ENCODE measurements at places on chromosomes 2 and 18. TPM values are rescaled to one million over a fixed set of nuclear protein-coding genes. Genes with fewer than 3 reads are reported as not detected.

DNA sequence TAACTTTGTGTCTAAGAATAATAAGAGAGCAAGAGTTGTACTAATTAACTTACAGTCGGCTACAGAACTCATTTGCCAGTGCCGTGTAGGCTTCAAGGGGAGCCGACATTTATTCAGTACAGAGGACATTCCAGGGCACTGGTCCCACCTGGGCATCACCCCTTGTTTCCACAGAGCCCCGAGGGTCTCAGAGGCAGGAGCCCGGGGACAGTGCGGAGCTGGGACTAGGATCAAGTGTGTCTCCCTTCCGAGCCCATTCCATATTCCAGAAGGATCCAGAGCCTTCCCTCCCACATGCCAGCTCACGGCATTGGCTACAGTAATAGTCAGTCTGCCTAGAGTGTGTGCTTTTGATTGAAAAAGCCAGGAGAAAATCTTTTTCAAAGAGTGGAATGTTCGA, 71.5 kb upstream of the CTDP1 start:
- no peaks in the 10 kb centered on the region for H3K27me3 ChIP-seq
- H3K4me3 ChIP-seq, result no peak overlapping the region
- DNase-seq, result no peak
- no peak overlapping the region for H3K27ac ChIP-seq
- H3K4me1 ChIP-seq, result no peaks in the 10 kb centered on the region

CDCA7 gene
- total RNA-seq, result 25.9 TPM

GRCh38 chr2:26001743-26002351, 19.6 kb upstream of the KIF3C start:
- H3K4me1 ChIP-seq, result no peaks in the 10 kb centered on the region
- H3K36me3 ChIP-seq, result no peaks in the 10 kb centered on the region
- DNase-seq, result no peak
- H3K4me3 ChIP-seq, result no peak overlapping the region

- H3K27ac ChIP-seq, result no peak overlapping the region
- no peaks in the 10 kb centered on the region for H3K27me3 ChIP-seq
- H3K4me3 ChIP-seq, result no peak overlapping the region
- no peaks in the 10 kb centered on the region for H3K4me1 ChIP-seq
- H3K36me3 ChIP-seq, result no peaks in the 10 kb centered on the region
These were observed 188.8 kb downstream of the CAMKMT start for GRCh38 chr2:44550561-44550960.

DNA sequence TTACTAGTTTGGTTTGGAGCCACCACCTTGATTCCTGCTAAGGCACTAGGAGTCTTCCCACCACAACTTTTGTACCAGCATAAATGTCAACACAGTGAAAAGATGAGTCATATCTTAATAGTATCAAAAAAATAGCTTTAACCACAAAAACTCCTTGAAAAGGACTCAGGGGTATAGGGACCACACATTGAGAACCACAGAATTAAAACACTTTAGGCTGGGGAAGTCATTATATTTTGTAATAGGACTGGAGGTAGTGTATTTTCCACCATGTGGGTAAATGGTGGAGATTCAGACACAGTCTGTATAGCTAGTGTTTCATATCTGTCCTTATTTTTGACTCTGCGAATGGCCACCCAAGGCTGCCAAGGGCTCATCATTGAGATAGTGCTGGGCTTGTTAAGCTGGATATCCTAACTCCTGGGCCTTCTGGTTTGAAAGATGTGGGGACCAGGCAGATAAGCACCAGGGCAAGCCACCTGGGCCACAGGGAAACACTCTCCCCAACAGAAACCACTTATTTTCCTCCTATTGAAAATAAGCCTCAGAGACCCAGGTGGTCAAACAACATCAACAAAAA, 19.1 kb upstream of the FHL2 start:
- no peak overlapping the region for H3K4me3 ChIP-seq
- H3K27me3 ChIP-seq, result no peaks in the 10 kb centered on the region
- H3K27ac ChIP-seq, result no peak overlapping the region
- no peak for DNase-seq

- H3K4me1 ChIP-seq, result peaks cover 74% of the 10 kb centered on the region
- H3K27me3 ChIP-seq, result no peaks in the 10 kb centered on the region
- H3K27ac ChIP-seq, result no peak overlapping the region
- H3K36me3 ChIP-seq, result peaks cover 3% of the 10 kb centered on the region
These were observed 15.5 kb downstream of the CUL3 start for GRCh38 chr2:224569654-224570053.

DNA sequence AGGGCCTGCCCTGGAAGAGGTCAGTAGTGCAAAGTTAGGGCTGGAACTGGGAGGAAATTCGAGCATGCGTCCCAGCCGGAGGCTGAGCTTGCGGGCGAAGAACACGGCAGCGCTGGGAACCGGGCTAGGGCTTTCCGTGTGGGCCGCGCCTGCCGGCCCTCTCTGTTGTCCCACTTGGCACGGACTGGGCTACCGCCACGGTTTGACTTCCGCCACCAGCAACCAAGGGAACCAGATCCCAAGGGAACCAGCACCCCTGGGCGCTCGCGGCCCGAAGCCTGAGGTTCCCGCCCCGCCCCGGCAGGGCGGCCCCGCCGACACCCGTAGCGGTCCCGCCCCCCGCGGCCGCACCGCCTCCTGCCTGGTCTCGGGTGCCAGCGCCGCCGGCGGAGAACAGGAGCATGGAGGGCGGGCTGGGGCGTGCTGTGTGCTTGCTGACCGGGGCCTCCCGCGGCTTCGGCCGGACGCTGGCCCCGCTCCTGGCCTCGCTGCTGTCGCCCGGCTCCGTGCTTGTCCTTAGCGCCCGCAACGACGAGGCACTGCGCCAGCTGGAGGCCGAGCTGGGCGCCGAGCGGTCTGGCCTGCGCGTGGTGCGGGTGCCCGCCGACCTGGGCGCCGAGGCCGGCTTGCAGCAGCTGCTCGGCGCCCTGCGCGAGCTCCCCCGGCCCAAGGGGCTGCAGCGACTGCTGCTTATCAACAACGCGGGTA, at the start of gene SPR:
Gene SPR (plus strand): TSS at position 377 of the 708 bp plus-strand sequence. CDS start 25 bp downstream, at position 402.
- H3K27me3 ChIP-seq, result peaks cover 29% of the 10 kb centered on the region
- H3K4me1 ChIP-seq, result peaks cover 8% of the 10 kb centered on the region
- peak within 1 kb of the TSS; percentile 47 for H3K27ac ChIP-seq

GRCh38 chr18:13223311-13224143, 5.0 kb downstream of the LDLRAD4 start:
- H3K27me3 ChIP-seq, result no peaks in the 10 kb centered on the region
- H3K36me3 ChIP-seq, result no peaks in the 10 kb centered on the region
- H3K27ac ChIP-seq, result no peak overlapping the region

KLHL14 gene
- not detected for total RNA-seq

DNA sequence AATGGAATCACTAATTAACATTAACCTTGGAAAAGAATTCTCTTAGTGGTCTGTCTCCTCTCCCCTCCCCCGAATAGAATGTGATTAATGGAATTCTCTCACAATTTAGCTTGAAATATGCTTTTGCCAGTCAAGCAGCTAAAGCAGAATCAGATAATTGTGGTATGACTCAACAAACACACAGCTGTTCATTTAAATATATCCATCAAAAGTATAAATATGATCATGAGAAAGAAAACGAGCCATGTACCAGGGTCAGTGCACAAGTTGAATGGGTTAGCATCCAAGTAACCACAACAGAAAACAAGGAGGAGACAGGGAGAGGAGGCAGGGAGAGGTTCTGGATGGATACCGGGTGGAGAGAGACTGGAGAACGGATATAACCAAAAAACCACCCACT, 66.9 kb downstream of the ACVR1 start:
- H3K27me3 ChIP-seq, result no peaks in the 10 kb centered on the region
- no peak overlapping the region for H3K4me3 ChIP-seq
- no peaks in the 10 kb centered on the region for H3K4me1 ChIP-seq

- no peaks in the 10 kb centered on the region for H3K4me1 ChIP-seq
- no peaks in the 10 kb centered on the region for H3K27me3 ChIP-seq
- no peak overlapping the region for H3K4me3 ChIP-seq
- no peak overlapping the region for H3K27ac ChIP-seq
- no peak for DNase-seq
These were observed 11.2 kb downstream of the RHBDD1 start for GRCh38 chr2:226847090-226847489.

RAB6D gene
- not detected for total RNA-seq

DNA sequence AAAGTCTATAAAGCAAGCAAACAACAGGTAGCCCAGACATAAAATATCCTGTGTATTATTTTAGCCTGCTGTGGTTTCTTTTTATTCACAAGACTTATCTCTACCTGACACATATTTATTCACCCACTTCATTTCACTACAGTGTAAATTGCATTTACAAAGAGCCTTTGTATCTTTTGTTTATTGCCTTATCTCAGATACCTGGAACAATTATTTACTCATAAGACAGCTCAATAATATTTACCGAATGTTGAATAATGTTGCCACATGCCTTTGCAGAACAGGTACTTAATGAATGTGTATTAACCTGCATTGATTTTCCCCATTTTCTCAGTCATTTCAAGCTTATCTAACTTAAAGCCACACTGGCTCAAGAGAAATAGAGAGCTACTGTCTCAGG, 603.6 kb downstream of the FBXO15 start:
- no peaks in the 10 kb centered on the region for H3K4me1 ChIP-seq
- no peak overlapping the region for H3K27ac ChIP-seq
- H3K27me3 ChIP-seq, result no peaks in the 10 kb centered on the region
- H3K36me3 ChIP-seq, result no peaks in the 10 kb centered on the region

DNA sequence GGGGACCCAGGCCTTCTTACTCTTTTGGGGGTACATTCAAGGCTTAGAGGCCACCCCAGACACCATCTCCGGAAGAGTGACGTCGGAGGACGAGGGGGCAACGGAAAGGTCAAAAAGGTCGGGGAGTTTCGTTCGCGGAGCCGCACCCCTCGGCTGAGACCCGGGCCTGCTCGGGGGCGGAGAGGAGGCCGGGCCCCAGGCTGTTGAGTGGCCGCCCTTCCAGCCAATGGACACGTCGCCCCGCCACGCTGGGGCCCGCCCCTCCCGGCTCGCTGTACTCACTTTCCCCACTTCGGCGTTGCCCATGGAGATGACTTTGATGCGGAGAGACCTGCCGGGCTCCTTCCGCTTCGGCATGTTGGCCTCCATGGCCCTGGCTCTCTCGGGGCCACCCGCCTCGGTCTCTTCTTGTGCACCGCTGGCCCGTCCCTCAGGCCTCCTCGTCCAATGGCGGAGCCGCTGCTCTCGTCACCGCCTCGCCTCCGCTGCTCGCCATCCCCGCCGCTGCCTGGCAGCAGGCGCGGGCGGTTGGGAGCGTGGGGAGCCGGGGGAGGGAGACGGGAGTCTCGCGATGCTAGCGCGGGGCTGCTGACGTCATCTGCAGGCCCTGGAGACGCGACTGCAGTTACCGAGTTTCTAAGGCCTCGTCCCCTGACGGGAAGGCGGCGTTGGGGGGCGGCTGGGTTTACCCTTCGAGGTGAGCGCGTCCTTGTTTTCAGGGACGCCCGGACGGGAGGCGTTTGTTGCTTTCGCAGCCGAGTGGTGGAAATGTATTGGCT, at the start of gene DNAJC27:
Gene DNAJC27 (minus strand): TSS at position 420 of the 779 bp plus-strand sequence. CDS start 51 bp downstream, at position 369.
- H3K27ac ChIP-seq, result peak within 1 kb of the TSS; percentile 99
- peaks cover 13% of the 10 kb centered on the region for H3K4me1 ChIP-seq
- DNase-seq, result peak; percentile 98
- no peaks in the 10 kb centered on the region for H3K27me3 ChIP-seq
- H3K4me3 ChIP-seq, result peak within 1 kb of the TSS; percentile 64

- DNase-seq, result no peak
- no peak overlapping the region for H3K27ac ChIP-seq
- H3K36me3 ChIP-seq, result no peaks in the 10 kb centered on the region
These were observed 16.1 kb downstream of the ST3GAL5 start for GRCh38 chr2:85872536-85873161.

GRCh38 chr18:75211953-75212750, 1.6 kb downstream of the TSHZ1 start:
- no peaks in the 10 kb centered on the region for H3K27me3 ChIP-seq
- peak; percentile 21 for DNase-seq
- peak overlapping the region; percentile 7 for H3K27ac ChIP-seq
- no peaks in the 10 kb centered on the region for H3K36me3 ChIP-seq

CTLA4 gene
- 37.7 TPM for total RNA-seq

DNA sequence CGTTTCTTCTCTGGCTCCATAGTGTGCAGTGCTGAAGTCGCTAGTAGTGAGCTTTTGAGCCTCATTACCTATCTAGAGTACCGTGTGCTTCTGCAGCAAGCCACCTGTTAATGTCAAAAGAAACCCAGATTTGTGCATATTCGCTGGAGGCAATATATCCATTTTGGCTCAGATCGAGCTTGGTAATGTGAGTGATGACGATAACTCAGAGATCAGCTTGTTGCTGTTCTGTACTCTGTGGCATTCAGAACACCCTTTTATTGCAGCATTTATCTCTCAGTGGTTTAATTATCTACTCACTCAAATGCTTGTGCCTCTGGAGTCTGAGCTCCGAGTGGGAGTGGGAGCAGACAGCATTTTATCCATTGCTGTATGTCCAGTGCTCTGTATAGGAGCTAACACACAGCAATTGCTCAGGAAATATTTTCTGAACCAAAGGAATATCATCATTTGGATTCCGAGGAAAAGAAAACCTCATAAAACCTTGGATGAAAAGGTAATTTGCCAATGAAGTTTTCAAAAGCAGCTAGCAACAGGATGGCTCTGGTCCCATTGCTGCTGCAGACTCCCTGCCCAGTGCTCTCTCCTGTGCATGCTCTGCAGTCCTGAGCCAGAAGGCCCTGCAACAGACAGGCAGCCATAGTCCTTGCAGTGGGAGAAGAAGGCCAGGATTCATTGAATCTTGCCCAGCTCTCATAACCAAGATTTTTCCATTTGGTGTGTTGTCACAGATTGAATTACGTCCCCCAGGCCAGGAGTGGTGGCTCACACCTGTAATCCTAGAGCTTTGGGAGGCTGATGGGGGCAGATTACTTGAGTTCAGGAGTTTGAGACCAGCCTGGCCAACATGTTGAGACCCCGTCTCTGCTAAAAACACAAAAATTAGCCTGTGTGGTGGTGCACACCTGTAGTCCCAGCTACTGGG, 183.8 kb downstream of the MYCN start:
- H3K4me1 ChIP-seq, result no peaks in the 10 kb centered on the region
- H3K27ac ChIP-seq, result no peak overlapping the region
- no peaks in the 10 kb centered on the region for H3K27me3 ChIP-seq
- H3K36me3 ChIP-seq, result no peaks in the 10 kb centered on the region
- no peak overlapping the region for H3K4me3 ChIP-seq

ALLC gene
- total RNA-seq, result not detected

GRCh38 chr18:30927042-30927441, 115.5 kb downstream of the DSC3 start:
- DNase-seq, result no peak
- H3K4me1 ChIP-seq, result no peaks in the 10 kb centered on the region
- H3K27ac ChIP-seq, result no peak overlapping the region

DNA sequence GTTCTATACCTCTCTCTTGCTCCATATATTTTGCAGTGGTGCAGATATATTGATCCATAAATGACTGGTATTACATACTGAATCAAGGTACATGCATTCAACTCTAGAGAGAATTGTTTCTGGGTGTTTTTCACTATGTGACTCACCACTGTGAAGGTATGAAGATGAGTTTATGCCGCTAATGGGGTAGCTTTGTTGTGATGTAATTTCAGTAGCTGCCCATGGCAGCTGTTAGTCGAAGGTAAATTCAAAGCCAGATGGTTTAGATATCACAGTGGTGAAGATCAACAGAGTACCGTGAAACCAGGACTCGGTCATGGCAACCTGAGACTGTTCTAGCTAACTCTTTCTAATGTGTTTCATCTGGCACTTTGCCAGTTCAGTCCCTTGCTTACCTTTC, 50.4 kb downstream of the PKP4 start:
- no peak overlapping the region for H3K4me3 ChIP-seq
- H3K36me3 ChIP-seq, result no peaks in the 10 kb centered on the region
- DNase-seq, result no peak
- no peaks in the 10 kb centered on the region for H3K27me3 ChIP-seq
- H3K27ac ChIP-seq, result no peak overlapping the region

HOXD3 gene
- not detected for total RNA-seq

DNER gene
- not detected for total RNA-seq

- no peak overlapping the region for H3K4me3 ChIP-seq
- no peaks in the 10 kb centered on the region for H3K27me3 ChIP-seq
- H3K27ac ChIP-seq, result no peak overlapping the region
- H3K36me3 ChIP-seq, result no peaks in the 10 kb centered on the region
These were observed 92.7 kb downstream of the COPS8 start for GRCh38 chr2:237178396-237178795.

HTR2B gene
- total RNA-seq, result not detected

MYOM1 gene
- total RNA-seq, result 1.2 TPM

EPHA4 gene
- 10.2 TPM for total RNA-seq

Measured in CD8-positive, alpha-beta memory T cell (primary cell).